Inflammatory macrophage treated with lipopolysaccharide for 1 hour (primary cell): ENCODE measurements at places on chromosomes 1 and 21.

- no peak for DNase-seq
Observed at GRCh38 chr1:5385096-5385799, 607.0 kb downstream of the NPHP4 start.

- DNase-seq = no peak
Observed at GRCh38 chr1:223500560-223501425, 107.6 kb downstream of the CCDC185 start.

DNA sequence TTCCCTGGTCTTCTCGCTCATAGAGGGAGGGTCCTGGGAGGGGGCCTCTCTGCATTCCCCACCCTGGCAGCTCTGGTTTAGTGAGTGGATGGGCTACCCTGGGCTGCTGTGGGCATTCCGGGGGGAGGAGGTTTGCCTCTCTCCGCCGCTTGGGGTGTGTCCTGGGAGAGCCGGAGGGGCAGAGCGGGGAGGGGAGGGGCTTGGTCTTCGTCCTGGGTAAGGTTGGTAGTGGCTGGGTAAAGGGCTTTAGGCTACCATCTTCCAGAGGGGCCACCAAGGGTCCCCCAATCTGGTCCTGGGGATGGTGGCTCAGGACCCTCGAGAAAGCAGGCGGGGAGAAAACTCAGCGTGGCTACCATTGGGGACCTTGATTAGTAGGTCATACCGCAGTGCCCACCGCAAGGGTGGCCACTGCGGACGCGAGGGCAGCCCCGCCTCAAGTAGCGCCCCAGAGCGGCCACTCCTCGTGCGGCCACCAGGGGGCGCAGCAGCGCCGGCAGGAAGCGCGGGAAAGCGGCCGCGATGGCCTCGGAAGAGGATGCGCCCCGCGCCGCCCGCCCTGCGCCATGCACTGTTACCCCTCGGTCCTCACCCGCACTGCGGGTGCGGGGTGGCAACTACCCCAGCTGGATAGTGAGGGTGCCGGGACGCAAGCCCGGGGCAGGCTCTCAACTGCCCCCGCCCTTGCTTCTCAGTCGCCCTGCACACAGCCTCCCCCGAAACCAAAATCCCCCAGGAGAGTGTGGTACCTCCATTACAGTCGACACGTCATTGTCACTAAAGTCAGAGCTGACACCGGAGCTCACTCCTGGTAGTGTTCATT lies 44.1 kb upstream of the SLC25A33 start:
- no peak for DNase-seq

GRCh38 chr1:52192436-52192835 lies 50.5 kb downstream of the ZFYVE9 start:
- no peak for DNase-seq

- DNase-seq = no peak
Observed at GRCh38 chr1:185701650-185702049, 32.5 kb upstream of the HMCN1 start.

- no peak for DNase-seq
Observed at GRCh38 chr1:202873026-202873425, 15.9 kb downstream of the RABIF start.

DNA sequence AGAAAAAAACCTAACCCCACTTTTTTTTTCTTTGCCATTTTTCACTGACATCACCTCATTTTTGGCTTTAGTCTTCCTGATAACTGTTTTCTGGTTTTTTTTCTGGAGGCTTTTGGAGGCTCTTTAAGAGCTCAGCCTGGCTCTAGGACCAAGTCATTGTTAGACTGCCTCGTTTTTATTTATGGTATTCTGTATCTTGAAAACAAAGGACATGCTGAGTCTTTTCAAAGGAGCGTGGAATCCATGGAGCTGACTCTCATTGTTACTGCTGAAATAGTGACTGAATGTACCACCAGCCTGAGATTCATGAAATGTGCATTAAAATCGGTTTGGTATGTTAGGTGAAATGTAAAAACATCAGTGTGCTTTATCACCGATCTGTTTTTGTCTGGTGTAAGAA lies 28.0 kb downstream of the RASAL2 start:
- no peak for DNase-seq

- DNase-seq = no peak
Observed at GRCh38 chr21:14691914-14692313, 145.8 kb upstream of the SAMSN1 start.

- peak; percentile 60 for DNase-seq
Observed at GRCh38 chr1:161119092-161119903, 1.4 kb downstream of the NIT1 start.

- no peak for DNase-seq
Observed at GRCh38 chr1:110877776-110878175, 4.8 kb downstream of the CD53 start.

- DNase-seq = no peak
Observed at GRCh38 chr1:92705446-92705845, 79.5 kb downstream of the EVI5 start.

- no peak for DNase-seq
Observed at GRCh38 chr1:201465698-201466290, 3.2 kb downstream of the PHLDA3 start.

DNA sequence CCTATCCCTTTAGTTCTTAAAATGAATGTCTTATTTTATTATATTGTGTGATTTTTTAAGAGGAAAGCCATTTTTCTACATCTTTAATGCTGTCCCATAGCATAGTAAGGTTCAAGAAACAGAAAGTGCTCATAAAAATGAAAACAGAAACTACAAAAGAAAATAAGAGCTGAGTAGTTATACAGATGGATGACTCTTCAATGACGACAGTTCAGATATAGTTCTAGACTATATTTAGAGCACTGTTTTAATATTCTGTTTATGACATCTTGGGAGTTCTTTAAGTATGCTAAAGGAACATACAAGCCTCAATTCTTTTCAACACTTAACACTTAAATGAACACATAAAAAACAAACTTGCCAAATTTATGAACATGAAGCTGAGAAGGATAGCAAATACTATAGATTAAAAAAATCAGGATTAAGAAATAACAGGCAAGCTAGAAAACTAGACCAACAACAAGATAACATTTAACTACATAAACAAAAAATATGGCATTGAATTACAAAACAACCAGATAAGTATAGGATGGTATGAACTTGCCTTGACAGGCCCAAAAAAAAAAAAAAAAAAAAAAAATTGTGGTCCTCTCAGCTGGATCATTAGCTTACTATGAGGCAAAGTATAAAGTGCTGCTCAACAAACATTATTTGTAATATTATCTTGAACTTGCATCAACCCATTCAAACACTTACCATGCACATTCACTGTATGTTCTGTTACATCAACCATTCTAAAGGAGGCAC lies 87.9 kb downstream of the ZZZ3 start:
- DNase-seq = no peak

DNA sequence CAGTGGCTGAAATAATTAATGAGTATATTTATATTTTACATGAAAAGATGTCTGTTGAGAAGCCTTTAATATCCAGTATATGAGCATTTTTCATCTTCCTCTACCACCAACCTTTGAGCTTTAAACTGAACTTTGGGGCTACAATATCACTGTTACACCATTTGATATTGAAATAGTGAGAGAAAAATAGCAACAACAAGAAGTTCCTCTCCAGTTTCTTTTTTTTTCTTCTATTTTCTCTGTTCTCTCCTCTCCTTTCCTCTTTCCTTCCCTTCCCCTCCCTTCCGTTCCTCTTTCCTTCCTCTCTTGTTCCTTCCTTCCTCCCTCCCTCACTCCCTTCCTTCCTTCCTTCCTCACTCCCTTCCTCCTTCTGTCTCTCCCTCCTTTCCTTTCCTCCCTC lies 1591.4 kb downstream of the PLA2G4A start:
- no peak for DNase-seq

GRCh38 chr1:68307378-68307787 lies 75.1 kb upstream of the WLS start:
- DNase-seq = no peak

DNA sequence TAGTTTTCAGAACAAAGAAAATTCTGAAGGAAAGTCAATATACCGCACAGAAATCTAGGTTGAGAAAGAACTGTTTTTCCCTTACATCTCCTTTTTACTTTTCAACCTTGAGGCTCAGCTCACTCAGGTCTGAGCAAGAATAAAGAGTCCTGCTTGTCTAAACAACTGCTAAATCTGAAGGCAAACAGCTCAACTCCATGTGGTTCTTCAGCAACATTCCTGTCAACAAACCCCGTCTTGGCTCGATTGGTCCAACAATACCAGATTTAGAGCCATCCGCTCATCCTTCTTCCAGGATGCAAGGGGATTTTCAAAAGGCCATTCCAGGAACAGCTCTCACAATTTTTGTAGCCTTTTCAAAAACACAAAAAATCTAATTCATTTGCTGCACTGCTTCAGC lies 119.8 kb downstream of the HLCS start:
- no peak for DNase-seq
